ENCODE measurements at places on chromosomes 1 and 21.

DNA sequence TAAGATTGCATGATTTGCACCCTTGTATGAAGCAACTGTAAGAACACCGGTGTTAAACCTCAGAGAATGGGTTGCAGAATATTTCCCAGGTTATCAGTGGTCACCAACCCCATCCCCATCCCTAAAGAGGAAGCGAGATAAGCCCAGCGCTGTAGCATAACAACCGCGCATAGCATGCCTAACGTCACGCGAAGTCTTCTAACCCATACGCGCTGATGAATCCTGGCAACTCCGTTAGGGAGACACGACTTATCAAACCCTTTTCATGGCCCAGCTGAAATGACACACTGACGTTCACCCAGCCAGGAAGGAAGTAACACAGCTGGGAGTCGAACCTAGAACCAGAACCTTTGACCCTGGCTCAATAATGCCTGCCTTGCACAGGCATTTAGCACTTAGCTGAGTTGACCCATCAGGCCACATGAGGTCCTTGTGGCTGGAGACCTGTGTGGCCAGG lies 24.2 kb downstream of the TMEM51 start:
- DNase-seq = peak; percentile 27

DNA sequence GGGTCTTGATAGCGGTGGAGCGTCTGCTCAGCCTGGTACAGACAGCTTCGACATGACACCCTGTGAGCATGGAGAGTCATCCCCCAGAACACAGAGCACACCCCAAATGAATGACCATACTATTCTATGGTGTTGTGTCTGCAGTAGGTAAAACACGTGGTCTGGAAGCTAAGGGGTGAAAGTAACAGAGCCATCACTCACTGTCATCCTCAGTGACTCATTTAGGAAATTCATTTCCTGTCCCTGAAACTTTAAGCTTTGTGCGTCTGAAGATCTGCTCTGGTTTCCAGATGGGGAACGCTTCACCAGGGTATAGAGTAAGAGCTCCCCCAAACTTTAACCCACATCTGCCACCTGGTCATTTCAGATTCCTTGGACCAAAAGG lies 94.8 kb upstream of the DISP3 start:
- DNase-seq = no peak

DNA sequence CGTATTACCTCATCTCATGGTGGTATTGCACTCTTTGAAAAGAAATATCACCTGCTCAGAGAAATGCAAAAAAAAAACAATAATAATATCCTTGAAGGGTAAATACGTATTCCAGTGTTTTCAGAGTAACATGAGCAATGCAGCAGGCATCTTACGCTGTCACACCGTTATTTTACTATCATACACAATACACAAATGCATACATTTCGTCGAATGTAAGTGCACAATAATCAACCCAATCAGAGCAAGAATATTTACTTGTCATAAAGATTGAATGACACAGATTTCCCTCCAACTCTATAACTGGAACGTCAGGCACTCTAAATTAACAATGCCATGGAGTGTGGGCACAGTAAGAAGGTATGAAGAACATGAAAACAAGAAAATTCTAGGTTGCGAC lies 1050.1 kb downstream of the PLA2G4A start:
- no peak for DNase-seq

DNA sequence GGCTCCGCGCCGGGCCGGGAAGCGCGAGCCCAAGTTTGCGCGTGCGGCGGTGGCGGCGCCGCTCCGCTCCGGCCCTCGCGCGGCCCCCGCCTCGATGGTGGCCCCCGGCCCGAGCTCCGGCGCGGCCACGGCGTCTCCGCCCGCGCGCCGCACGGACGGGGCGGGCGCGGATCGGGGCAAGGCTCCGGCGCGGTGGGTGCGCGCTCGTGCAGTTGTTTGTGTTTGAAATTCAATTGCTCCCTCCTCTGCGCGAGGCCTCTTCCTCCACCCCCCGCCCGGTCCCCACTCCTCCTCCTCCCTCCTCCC lies at the start of gene HDGF:
Gene HDGF, minus strand, starts transcription at position 225 of the 306 bp plus-strand sequence. CDS start 246 bp downstream, outside the sequence.
- DNase-seq = no peak

DNA sequence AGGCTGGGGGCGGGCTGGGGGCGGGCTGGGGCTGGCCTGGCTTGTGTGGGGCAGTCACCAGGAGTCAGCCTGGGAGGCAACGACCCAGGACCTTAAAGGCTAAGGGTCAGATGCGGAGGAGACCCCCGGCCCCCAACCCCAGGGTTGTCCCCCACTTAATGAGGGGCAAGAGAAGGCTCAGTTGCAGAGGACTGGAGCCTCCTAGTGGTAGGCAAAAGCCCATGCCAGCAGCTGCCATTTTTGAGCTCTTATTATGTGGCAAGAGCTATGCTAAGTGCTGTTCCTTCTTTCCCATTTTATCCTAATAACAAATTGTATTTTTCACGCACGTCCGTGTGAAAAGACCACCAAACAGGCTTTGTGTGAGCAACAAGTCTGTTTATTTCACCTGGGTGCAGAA lies 8.0 kb downstream of the KIAA1614 start:
- no peak for DNase-seq

DNA sequence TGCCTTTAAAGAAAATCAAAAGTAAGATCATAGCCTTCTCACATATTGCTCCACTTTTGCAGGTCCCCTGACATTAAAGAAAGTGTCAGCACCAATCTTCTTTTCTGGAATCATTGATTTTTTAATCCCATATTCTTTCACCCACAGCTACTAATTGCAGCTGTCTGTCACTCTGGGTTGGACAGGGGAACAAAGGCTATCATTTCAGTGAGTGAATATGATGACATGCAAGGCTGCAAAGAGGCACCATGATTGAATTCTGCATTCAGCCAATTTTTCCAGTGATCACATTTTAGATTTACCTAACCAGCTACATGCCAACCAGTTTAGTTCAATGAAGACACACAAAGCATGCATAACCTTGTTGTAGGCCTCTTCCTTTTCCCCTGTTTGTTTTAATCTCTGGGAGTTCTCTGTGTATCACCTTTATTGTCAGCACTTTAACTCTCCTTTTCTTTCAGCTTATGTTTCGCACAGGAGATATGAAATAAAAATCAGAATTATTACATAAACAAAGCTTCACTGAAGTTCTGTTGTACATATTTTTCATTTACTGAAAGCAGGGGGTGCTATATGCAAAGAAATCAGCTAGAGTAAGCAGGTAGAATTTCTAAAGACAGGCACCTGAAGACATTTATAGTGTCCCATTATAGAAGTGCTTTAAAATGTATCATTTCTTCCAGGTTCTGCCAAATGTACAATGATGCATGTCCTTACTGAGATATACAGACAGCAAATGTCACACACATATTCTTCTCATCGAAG lies 584.8 kb downstream of the PLA2G4A start:
- DNase-seq = no peak

DNA sequence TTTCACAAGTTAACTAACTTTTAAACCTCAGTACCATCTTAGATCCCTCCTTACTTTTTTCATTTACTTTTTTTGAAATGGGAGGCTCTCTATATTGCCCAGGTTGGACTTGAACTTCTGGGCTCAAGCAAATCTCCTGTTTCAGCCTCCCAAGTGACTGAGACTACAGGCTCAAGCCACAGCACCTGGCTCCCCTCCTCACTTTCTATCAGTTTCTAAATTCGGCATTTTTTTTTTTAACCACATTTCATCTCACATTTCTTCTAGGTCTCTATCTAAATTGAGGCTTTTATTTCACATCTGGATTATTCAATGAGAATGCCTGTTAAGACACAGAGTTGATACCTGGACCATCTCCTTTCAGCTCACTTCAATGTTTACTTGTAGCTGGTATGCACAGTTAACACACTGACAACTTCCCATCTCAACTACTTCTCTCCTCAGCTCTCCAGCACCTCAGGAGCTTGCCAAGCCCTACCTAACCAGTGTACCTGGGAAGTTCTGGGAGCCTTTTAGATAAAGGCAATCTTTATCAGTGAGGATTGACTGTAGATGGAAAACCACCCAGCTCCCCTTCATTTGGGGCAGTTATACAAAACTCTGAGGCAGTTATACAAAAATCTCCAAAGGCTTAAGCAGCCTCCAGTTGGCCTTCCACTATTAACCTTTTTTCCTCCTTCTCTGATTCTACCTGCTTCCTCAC lies 3.4 kb downstream of the USP33 start:
- no peak for DNase-seq

DNA sequence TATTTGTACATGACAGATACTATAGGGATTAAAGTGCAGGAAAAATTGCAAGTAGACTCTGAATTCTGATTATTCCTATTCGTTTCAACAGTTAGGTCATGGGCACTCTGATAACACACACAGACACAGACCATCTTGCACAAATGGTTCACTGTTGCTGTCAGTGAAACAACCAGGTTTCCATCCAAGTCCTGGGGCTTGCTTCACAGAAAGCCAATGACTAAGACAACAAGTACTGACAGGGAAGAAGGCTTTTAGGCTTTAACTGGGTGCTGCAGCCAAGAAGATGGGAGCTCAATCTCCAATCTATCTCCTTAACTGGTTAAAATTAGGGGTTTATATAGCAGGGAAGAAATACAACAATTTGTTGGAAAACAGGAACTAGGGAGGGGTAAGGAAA lies 57.6 kb downstream of the RIMS3 start:
- DNase-seq = no peak

GRCh38 chr1:3021233-3021671 lies at the start of gene ACTRT2:
TSS of gene ACTRT2 (plus strand) at chr1:3021467. CDS start at chr1:3021687, 220 bp downstream.
- no peak for DNase-seq

DNA sequence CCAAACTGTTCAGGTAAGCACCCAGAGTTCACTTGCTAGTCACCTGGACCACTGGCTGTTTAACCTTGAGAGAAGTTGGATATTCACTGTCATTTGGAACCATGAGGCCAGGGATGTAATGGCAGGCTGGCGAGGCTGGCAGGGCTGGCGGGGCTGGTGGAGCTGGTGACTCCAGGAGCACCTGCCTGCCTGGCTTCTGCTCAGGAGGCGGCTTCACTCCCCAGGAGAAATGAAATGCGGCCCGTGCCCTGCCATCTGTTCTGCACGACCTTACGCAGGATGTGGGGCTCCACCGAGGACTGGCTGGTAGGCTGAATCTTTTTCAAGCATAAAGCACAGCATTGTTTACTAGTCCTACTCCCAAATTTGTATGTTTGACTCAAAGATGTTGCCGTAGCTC lies 22.7 kb upstream of the MX1 start:
- no peak for DNase-seq

DNA sequence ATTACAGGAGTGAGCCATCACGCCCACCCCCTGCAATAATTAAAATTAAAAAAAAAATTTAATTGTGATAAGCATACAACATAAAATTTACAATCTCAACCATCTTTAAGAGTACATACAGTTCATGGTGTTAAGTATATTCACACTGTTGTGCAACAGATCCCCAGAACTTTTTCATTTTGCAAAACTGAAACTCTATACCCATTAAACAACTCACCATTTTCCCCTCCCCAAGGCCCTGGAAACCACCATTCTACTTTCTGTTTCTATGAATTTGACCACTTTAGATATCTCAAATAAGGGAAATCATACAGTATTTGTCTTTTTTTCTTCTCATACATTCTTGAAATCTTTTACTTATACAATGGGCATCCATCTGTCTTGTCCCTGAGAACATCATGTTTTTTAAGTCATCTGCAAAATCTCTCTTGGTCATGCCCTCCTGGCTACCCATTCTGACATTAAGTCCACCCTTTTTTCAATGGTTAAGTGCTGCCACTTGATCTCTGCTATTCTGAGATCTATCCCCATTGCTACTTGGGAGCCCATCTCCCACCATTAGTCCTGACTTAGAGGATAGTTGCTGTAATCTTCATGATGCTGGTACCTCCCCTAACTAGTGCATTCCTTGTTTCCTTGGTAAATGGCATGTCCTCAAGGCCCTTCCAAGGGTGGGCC lies 39.4 kb upstream of the ZFYVE9 start:
- DNase-seq = peak; percentile 11

- no peak for DNase-seq
Measured at GRCh38 chr1:208110296-208110695, 133.9 kb downstream of the PLXNA2 start.

DNA sequence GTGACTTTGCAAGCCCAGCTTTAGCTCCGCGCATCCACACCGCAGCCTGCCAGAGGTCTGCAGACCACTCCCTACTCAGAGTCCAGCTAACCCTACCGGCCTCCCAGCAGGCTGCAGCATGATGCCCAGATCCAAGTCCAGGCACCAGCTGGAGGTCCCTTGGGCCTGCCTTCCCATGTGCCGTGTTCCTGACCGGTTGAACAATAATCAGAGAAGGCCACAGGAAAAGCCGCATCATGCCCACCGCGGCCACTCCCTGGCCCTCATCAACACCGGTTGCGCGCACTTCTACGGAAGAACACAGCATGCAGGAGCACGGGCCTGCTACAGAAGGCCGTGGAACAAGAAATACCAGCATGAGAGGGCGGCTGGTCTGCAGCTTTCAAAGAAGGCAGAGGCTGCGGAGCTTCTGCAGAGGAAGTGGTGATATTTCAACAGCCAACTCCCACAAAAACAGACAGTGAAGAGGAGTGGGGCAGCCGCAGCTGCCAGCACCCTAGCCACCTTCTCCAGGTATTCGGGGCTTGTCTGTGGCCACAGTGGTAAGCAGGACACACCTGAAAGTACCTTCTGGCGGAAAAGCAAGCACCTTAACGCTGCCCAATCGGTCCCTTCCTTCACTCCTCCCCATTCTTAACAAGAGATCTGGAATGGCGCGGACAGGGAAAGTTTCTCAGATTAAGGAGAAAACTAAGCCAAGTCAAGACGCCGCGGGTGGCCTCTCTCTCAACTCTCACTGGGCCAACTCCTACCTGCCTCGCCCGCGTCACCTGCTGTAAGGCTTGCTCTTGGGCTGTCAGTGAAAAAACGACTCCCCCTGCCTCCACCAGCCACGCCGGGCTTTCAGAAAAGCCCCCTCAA lies 1.5 kb downstream of the PGBD5 start:
- peak; percentile 24 for DNase-seq

- no peak for DNase-seq
Measured at GRCh38 chr1:85462931-85463649, 1.9 kb downstream of the DDAH1 start.

- DNase-seq = no peak
Measured at GRCh38 chr1:220734571-220735326, 13.4 kb upstream of the MTARC2 start.

GRCh38 chr21:26403321-26403720 lies 169.8 kb downstream of the CYYR1 start:
- DNase-seq = no peak

DNA sequence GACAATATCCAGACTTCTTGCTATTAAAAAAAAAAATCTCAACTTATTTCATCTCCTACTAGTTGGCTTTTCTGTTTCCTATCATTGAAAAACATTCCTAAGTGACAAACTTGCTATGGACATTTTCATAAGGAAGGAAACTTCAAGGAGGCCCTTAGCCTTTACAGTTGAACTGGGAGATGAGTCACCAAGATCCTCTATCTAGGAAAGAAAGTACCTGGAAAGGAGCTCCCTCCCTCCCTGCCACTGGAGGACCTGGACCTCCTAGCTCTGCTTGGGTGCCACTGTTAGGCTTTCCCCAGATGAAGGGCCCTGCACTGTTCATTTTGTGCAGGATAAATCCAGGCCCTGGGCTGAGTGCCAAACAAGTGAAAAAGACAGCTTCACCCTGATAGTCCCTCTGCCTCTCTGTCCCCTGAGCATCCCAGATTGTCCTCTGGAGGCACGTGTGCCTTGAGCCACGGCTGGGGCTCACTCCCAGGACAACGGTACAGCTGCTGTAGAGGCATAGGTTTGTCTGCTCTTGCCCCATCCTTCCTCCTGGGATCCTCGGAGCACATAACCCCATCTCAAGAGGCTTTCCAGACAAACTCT lies 40.2 kb upstream of the SOX13 start:
- no peak for DNase-seq

GRCh38 chr1:91138959-91139358 lies 117.1 kb upstream of the ZNF644 start:
- DNase-seq = no peak

GRCh38 chr1:13628218-13628617 lies 44.6 kb downstream of the PDPN start:
- no peak for DNase-seq

Measured in inflammatory macrophage treated with lipopolysaccharide for 1 hour (primary cell).